ENCODE measurements at places on chromosomes 11 and 22.

DNA sequence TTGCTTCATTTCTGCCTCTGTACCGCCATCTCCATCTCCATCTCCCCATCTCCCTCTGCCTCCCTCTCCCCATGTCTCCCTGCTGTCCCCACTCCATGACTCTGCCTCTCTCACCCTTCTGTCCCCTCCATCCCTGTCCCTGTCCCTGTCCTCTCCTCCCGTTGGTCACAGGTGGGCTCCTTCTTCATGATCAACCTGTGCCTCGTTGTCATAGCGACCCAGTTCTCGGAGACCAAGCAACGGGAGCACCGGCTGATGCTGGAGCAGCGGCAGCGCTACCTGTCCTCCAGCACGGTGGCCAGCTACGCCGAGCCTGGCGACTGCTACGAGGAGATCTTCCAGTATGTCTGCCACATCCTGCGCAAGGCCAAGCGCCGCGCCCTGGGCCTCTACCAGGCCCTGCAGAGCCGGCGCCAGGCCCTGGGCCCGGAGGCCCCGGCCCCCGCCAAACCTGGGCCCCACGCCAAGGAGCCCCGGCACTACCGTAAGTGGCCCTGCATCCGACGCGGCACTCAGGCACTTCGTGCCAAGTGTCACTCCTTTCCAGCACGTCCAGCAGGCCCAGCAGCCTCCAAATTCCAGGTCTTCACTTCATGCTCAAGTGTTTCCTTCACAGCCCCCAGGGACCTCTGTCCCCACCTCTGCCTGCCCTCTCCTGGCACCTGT lies 76.0 kb downstream of the CACNA1I start:
- no peak for DNase-seq

DNA sequence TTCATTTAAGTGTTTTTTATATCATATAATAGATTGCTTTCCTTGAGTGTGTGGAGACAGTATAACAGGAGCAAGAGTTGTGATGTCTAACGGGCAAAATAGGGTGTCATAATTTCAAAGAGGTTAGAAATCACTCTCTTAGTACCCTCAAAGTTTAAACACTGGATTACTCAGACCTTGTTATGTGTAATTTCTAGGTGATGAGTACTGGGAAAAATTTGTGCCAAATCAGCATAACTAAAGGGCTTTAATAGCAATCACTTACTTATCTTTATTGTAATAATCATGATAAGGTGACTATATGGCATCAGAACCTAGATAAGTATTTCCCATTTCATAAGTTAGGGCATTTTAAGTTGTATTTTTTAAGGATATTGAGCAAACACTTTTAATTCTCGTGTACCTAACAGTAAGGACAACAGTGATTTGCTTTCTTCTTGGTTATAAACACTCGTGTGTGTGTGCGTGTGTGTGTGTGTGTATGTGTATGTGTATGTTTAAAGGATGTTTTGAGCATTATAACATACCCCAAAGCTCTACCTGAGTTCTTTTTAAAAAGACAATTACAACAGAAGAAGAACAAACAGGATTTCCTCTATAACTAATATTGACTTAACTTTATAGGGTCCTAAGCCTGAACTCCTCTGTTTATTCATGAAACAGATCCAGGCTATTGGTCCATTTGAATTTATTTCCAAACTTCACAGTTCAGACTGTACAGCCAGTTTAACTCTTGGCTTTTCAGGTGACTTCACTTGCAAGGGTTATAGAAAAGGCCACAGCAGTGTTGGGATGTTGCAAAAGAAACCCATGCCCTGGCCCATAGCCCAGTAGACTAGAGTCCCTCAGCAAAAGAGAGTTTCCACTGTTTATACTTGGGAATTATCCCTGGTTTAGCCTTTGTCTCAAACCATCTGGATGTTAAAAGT lies 23.7 kb upstream of the PDE3B start:
- no peak for DNase-seq

DNA sequence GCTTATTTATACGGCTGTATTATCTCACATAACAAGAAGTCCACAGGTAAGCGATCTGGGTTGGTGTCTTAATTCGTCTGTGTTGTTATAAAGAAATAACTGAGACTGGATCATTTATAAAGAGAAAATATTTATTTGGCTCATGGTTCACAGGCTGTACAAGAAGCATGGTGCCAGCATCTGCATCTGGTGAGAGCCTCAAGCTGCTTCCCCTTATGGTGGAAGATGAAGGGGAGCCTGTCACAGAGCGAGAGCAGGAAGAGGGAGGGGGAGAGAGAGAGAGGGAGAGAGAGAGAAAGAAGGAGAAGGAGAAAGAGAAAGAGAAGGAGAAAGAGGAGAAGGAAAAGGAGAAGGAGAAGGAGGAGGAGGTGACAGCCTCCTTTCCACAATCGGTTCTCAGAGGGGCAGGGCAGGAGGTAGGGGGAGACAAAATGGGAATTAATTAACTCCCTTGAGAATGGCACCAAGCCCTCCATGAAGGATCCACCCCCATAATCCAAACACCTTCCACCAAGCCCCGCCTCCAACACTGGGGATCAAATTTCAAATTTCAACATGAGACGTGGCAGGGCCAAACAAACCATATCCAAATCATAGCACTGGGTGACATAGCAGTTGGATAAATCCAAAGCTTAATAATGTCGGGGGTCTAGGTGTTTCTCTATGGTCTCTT lies 15.0 kb upstream of the TRIM44 start:
- DNase-seq: no peak

DNA sequence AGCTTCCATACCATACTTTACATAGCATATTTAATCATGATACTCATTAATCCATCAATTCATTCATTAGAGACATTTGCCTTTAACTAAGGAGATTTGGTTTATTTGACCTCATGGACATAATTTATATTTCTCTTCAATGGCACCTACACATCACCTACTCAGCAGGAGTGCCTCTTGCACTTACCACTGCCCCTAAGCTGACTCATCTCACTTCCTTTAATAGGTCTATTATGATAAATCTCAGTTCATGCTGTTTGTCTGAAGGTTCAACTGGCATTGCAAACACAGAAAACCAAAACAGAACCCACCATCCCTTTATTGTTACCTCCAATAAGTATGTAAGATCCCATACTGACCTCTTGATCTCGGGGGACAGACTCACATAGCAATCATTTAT lies 186.7 kb downstream of the LUZP2 start:
- no peak for DNase-seq

- DNase-seq: no peak
Measured at GRCh38 chr22:36713436-36713835, 9.9 kb upstream of the CACNG2 start.

Measured in GM12864 (cell line).